ENCODE measurements at places on chromosomes 7 and 10. TPM values are rescaled to one million over a fixed set of nuclear protein-coding genes. Genes with fewer than 3 reads are reported as not detected.

DNA sequence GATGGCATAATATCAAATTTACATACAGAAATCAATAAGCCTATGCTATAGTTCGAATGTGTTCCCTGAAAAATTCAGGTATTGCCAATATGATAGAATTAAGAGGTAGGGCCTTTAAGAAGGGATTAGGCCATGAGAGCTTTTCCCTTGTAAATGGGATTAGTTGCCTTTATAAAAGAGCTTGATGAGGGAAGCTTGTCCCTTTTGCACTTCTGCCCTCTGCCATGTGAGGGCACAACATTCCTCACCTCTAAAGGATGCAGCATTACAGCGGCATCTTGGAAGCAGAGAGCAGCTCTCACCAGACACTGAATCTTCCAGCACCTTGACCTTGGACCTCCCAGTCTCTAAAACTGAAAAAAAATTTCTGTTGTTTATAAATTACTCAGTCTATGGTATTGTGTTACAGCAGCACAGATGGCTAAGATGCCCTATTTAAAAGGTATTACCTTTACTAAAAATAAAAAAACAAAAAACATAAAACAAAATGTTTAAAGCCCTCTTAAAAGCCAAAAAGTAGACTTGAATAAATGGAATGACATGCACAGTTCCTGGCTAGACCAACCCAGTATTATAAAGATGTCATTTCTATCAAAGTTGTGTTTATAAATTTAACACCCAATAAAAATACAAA lies 909.6 kb downstream of the REEP3 start:
- no peak for DNase-seq

- no peak for DNase-seq
These were observed 46.3 kb downstream of the SYPL1 start for GRCh38 chr7:106065575-106066500.

- DNase-seq: no peak
These were observed 219.3 kb upstream of the GLI3 start for GRCh38 chr7:42456267-42456666.

DNA sequence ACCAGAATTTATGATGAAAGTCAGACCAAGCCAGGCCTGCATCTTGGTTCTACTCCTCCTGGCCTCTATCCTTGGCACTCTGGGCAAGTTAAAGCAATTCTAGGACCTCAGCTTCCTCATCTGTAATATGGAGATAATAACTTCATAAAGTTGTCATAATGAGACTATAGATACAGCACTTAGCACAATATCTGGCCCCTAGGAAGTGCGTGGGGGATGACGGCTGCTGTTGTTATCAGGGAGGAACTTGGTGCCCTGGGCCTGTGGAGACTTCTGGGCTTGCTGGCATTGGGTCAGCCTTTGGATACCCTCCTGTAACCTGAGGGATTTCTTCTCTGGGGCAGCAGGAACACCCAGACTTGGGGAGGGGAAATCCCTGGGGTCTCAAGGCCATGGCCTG lies 27.6 kb downstream of the PFKFB3 start:
- no peak for DNase-seq

- peak; percentile 66 for DNase-seq
These were observed 127.8 kb upstream of the ZNF746 start for GRCh38 chr7:149625340-149625946.

DNA sequence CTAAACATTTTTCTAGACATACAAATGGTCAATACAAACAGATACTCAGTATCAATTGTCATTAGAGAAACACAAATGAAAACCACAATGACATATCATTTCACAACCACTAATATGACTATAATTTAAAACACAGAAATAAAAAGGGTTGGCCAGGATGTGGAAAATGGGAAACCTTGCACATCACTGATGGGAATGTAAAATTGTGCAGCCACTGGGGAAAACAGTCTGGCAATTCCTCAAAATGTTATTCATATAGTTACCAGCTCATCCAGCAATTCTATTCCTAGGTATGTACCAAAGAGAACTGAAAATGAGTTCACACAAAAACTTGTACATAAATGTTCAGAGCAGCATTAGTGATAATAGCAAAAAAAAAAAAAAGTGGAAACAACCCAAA lies 106.1 kb upstream of the LRRTM3 start:
- DNase-seq: no peak

- peak; percentile 57 for DNase-seq
These were observed 1.2 kb downstream of the PIP4K2A start for GRCh38 chr10:22712956-22713852.

Gene SPDYE2B
- not detected for polyA plus RNA-seq

Gene CABCOCO1
- not detected for polyA plus RNA-seq

Gene PDLIM1
- polyA plus RNA-seq: 135 TPM

Gene LRRC4
- 0.22 TPM for polyA plus RNA-seq

Data from B cell (primary cell).